ENCODE measurements at places on chromosomes 3 and 15.

DNA sequence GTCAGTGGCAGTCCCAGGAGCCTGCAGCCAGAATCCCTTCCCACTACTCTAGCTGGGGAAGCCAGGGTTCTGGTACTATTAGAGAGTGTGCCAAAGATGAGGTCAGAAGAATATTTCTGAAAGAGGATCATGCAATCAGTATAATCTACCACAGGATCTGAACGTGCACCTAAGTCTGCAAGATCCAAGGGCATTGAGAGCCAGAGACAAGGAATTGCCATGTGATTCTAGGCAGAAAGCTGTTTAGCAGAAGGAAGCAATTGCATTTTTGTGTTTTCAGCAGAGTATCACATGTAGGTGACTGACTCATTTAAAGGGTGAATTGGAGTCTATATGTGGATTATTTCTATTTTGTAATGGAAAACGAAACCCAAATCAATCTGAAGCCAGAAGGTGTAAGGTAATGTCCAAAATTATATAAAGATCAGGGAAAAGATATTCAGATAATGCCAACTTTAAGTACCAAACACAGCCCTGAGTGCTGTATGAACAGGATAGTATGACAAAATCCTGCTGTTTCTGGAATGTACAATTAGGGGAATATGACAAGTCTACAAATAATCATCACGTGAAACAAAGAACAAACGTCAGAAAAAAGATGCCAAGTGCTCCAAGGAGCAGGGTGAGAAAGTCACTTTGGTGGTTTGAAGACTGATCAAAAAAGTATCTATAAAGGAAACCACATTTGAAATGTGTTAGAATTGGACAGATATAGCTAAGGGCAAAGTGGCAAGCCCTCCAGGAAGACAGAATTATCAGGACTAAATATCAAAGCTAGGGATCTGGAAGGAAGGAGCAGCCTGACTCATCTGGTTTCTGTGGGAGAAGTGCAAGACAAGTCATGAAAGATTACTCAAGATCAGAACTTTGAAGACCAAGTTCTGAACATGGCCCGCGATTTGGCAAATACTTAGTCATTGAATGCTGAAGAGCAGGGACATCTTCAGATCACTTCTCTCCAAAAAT, 1036.6 kb downstream of the NTRK3 start:
- DNase-seq: no peak

DNA sequence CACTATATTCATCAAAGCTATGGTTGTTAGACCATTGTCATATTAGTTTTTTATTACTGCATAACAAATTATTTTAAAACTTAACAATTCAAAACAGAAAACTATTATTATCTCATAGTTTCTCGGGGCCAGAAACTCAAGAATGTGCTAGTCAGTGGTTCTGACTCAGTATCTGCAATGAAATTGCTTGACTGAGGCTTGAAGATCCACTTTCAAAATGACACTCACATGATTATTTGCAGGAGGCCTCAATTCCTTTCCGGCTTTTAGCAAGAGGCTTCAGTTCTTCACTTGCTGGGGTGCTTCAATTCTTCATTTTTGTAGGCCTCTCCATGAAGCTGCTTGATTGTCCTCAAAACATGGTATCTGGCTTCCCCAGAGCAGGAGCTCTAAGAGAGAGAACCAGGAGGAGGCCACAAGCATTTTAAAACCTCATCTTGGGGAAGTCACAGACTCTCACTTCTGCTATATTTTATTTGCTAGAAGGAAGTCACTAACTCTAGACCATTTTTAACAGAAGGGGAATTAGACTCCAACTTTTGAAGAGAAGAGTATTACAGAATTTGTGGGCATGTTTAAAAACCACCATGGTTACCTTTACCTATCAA, 383.7 kb downstream of the MFSD1 start:
- DNase-seq: no peak

DNA sequence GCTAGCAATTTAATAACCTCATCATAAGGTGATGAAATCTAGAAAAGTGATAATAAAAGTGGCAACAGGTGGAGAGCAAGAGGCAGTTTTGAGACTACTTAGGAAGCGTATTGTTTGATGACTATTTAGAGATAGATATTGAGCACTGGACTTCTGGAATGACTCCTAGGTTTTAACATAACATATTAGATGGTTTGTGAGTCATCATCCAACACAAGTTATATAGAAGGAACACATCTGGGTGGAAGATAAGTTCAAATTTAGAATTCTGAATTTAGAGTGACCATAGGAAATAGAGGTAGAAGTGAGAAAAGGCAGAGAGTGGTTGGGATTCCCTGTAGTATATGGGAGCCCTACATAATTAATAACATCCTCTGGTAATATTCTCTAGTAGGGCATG, 282.8 kb upstream of the ALCAM start:
- DNase-seq: no peak

DNA sequence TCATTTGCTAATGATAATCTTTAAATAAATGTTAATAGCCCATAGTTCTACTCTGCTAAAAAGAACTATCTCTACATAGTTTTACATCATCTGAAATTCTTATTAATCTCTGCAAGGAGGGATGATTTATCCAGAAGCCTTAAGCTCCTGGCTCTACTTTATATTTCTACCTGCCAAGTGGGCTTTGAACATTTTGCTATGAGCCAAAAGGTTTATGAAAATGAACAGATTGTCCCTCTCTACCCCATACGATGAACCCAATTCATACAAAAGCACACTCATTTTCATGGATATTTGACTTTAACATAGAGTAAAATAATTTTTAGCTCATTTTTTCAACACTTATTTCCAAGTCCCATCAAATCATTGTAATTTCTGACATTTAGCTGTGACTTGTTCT, 611.0 kb downstream of the NSUN3 start:
- DNase-seq: no peak

DNA sequence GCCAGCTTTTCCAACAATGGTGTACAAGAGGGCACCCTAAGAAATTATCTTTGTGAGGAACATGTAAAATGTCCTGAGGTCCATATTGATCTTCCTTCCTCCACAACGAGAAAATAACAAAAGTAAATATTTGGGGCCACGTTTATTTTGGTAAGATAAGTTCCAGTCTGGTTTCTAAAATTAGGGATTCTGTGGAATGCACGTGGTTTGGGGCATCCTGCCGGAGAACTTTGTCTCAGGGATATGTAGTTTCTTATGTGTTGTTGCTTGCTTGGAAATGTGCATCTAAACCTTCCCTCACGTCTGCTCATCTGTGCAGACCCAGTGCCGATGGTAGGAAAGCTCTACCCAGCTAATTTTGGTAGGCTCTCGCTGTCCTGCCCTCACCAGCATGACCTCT, 62.8 kb downstream of the CTDSPL start:
- DNase-seq: no peak

DNA sequence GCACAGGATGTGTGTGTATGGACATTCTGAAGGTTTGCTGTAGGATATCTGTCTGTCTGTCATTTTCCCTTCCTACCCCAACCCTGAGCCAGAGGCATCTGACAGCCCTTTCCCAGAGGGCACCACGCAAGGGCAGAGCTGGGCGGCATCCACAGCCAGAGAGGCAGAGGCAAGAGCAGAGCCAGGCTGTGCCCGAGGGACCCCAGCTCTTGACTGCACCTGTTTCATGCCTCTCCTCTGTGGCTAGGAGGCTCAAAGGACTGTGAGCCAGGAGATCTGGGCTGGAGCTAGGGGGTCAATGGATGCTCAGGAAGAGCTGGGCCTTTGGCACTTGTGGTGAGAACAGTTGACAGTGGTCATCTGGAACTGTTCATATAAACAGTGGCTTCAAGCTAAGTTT, 4.8 kb upstream of the APEH start:
- DNase-seq: no peak

GRCh38 chr3:184562878-184563560, 1.4 kb downstream of the EPHB3 start:
- no peak for DNase-seq

DNA sequence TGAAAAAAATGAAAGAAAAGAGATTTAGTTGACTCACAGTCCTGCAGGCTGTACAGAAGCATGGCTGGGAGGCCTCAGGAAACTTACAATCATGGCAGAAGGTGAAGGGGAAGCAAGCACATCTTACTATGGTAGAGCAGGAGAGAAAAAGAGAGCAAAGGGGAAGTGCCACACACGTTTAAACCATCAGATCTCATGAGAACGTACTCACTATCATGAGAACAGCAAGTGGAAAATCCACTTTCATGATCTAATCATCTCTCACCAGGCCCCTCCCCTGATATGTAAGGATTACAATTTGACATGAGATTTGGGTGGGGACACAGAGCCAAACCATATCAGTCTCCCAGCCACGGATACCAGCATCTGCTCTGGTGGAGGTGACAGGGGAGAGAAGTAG, 50.8 kb upstream of the CPOX start:
- DNase-seq: no peak

- DNase-seq: no peak
Measured at GRCh38 chr3:23654571-23654970, 151.2 kb upstream of the UBE2E1 start.

DNA sequence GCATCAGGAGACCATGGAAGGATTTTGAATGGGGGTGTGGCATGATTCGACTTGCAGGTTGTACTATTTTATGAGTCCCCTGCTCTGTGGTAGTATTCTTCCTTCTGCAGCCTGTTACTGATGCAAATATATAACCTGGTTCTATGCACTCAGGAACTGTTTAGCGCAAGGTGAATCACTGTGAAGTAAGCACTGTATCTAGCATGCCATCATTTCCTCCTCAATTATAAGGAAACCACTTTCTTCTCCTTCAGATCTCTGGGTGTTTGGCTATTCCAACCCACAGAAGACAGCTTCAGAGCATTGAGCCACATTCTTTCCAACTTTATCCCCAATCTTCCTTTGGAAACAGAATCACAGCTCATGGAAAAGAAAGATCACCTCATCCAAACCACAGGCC, 176.7 kb downstream of the DIPK2A start:
- no peak for DNase-seq

DNA sequence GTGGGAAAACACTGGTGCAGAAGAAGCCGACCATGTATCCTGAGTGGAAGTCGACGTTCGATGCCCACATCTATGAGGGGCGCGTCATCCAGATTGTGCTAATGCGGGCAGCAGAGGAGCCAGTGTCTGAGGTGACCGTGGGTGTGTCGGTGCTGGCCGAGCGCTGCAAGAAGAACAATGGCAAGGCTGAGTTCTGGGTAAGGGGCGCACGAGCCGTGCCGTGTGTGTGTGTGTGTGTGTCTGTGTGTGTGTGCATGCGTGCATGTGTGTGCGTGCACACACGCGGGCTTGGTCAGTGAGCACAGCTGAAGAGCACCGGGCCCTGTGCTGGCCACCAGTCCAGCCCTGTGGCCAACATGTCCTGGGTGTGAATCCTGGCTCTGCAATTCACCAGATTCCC, 18.6 kb downstream of the PRKCD start:
- no peak for DNase-seq

GRCh38 chr3:26657348-26657976, 34.9 kb downstream of the LRRC3B start:
- no peak for DNase-seq

DNA sequence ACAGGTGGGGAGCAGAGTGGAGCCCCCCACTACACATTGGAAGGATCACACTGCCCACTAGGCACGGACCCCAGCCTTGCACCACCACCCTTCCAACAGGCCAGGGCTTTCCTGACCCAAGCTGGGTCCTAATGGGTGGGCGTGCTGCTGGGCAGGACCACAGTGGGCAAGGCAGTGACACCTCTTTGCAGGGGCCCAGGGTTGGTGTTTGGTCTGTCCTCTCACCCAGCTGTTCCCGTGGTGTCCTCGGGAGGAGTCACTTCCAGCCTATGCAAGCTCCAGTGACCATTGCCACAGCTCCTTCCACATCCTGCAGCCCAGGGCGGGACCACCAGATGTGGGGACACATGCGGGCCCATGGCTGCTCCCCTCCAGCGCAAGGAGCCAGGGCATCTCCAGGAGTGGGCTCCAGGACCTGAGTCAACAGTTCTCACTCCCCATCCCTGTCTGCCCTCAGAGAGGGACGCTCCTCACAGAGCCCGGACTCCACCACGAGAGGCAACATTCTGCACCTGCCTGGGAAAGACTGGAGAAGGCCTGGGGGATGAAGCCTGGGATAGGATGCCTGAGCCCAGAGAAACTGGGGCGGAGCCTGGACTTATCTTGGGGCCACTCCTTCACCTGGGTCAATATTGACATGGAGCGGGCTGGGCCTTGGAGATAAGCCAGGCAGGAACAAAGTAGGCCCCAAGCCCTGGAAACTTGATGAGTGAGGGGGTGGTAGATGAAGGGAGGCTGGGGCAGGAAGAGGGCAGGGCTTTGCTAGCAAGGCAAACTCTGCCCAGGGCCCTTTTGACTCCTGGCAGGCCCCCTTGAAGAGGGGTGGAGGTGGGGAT, 3.9 kb upstream of the VILL start:
- no peak for DNase-seq

DNA sequence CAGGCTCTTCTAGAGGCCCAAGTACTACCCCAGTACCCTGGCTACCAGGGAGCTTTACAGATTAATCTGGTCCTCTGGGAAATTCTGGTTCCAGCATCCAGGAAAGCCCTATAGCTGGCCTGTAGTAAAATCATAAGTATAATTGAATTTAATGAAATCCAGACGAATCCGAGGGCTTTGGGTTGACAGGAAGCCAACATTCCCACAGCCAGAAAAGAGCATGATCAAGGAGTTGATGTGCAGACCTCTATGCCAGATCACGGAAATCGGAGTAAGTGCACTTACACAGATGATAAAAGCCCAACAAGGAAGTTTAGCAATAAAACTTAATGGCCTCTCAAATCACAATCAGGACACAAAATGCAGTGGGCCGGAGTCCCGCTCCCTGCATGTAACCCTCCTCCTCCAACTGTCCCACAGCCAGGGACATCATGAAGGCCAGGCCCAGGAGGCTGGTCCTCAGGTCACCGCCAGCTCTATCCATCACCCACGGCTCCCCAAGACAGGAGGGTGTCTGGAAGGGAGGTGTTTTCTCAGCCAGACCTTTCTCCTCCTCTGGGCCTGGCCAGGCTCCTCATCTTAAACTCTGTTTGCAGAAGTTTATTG, 62.8 kb upstream of the SEC22A start:
- DNase-seq: no peak

DNA sequence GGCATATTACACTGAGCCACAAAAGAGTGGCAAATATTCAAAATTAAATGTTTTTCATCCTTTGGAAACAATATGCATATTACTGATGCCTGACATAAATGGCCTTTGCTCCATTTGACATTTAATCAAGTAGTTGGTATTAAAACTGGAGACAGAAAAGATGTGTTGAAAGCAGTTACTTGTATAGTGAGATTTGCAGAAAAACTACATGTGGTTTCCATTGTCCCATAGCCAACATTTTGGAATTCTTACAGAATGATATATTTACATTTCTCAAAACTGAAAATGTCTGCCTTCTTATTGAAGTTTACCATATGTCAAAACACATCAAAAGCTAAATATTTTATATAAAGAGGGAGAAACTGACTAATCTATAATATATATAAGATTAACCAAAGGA, 21.6 kb downstream of the SHOX2 start:
- no peak for DNase-seq

- DNase-seq: no peak
Measured at GRCh38 chr3:145865399-145866018, 295.5 kb downstream of the PLOD2 start.
